ENCODE measurements at places on chromosomes 1 and 21.

GRCh38 chr1:43059640-43060574 is 101.2 kb upstream of the SLC2A1 start:
- no peak for DNase-seq

GRCh38 chr1:3427711-3428704 is 26.5 kb upstream of the ARHGEF16 start:
- no peak for DNase-seq

GRCh38 chr1:56473582-56474270 is 105.6 kb downstream of the PLPP3 start:
- DNase-seq = no peak

- DNase-seq = no peak
Observed at GRCh38 chr21:44865561-44866280, 7.8 kb downstream of the PTTG1IP start.

GRCh38 chr1:222256058-222256457 is 291.8 kb downstream of the HHIPL2 start:
- no peak for DNase-seq

GRCh38 chr21:21864321-21864840 is 866.2 kb downstream of the NCAM2 start:
- DNase-seq = no peak

DNA sequence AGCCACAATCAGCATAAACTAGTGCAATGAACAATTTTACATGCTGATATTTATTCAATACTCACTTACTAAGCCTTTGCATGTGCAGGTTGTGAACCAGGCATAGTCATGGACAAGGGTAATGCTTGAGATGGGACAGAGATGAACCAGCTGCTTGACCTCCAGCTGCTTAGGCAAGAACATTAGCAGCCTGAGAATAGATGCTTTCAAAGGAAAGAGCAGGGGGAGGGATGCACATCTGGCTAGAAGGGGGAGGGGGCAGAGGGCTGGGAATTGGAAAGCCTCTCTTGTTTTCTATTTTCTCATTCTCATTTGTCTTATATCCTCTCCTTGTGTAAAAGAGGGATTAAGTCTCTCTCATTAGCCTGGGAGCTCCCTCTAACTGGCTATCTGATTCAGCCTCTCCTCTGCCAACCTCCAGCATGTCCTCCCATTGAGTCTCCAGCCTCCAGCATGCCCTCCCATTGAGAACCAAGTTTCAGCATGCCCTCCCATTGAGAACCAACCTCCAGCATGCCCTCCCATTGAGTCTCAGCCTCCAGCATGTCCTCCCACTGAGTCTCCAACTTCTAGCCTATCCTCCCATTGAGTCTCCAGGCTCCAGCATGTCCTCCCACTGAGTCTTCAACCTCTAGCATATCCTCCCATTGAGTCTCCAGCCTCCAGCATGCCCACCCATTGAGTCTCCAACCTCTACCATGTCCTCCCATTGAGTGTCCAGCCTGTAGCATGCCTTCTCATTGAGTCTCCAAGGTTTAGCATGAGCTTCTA is 38.4 kb upstream of the TRABD2B start:
- no peak for DNase-seq

- DNase-seq = no peak
Observed at GRCh38 chr21:36207577-36208320, 51.1 kb downstream of the DOP1B start.

DNA sequence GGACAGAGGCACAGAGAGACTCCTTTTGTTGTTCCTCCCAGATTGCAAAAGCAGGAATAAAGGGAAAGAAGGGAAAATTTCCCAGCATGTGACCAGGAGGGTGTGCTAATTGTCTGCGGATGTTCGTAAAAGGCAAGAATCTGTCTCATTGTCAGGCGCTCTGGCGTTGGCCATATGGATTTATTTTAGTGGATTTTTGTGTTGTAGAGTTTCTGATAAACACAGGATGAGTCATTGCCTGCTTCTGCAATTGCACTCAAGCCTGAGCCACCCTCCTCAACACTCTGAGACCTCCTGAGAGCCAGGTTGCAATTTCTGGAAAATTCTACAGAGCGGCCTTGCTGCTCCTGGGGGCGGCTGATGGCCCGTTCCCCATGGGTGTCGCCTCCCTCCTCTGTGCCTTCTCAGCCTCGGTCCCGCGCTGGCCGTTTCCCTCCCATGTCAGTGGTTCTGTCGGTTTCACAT is 227.7 kb downstream of the KAZN start:
- no peak for DNase-seq

GRCh38 chr1:2556678-2557481 is 709 bp downstream of the TNFRSF14 start:
- DNase-seq = no peak

- DNase-seq = no peak
Observed at GRCh38 chr1:6001992-6002576, 9.9 kb upstream of the NPHP4 start.

- no peak for DNase-seq
Observed at GRCh38 chr1:41609166-41609883, 124.8 kb upstream of the EDN2 start.

- DNase-seq = no peak
Observed at GRCh38 chr1:19222979-19223824, 13.1 kb upstream of the UBR4 start.

DNA sequence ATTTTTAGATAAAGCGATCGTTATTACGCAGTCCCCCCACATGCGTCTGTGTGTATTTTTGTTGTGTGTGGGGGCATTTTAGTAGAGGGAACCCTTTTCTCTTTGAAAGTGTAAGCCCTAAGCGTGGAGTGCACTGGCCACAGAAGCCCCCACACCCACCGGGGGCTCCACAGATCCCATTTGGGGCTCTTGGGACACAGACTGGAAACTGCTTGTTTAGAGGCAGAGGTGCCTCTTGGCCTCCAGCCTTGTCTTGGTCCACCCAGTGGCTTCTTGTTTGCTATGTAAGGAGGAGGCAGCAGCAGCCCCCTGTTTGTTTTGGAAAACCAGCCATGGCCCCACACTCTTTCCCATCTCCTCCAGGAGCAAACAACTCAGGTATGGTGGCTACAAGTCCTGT is 42.8 kb downstream of the SLC37A1 start:
- no peak for DNase-seq

- DNase-seq = no peak
Observed at GRCh38 chr1:76473591-76473990, 393.7 kb upstream of the ST6GALNAC5 start.

DNA sequence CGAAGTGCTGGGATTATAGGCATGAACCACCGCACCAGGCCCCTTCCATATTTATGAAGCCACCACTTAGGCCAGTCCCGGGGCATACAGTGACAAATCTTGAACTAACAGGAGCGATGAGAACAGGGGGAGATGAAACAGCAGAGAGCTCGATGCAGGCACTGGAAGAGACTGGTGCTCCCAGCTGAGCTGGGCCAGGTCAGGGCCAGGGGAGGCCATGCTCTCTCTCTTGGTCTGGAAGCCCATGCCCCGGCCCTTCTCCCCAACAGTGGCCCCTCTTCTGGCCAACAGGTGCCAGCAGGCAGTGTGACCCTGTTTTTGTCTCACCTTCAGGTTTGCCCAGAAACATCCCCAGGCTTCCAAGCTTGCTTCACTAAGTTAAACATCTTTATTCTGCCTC is 269.9 kb upstream of the C1orf174 start:
- no peak for DNase-seq

DNA sequence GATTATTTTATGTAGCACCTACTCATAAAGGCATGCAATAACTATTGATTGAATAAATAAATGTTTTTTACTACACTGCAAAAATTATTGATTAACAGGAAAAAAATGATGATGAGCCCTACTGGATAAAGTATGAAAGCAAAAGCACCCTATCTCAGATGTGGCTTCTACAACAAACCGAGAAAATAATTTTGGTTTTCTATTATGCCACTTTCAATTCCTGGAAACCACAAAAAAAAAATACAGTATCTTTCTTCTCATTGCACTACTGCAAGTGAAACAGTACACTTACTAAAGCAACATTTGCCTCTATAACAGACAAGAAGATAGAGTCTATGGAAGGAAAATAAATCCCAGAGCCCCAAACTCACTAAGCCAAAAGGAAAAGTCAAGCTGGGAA is 1882.4 kb downstream of the NCAM2 start:
- DNase-seq = no peak

DNA sequence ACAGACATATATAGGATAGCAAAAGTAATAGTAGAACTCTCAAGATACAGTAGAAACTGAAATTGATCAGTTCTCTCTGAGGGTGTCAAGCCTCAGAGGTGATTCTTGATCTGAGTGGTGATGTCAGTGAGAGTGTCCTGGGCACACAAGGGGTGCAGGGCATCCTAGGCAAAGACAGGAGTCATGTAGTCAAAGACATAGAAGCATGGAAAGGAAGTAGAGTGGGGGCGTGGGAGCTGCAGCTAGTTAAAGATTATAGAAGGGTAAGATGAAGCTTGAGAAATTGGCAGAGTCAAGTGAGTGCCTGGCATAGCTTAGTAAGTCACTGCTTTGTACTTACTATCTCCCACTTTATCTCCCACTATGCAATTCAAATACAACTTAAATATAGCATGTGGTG is 22.8 kb downstream of the CDC7 start:
- DNase-seq = no peak

DNA sequence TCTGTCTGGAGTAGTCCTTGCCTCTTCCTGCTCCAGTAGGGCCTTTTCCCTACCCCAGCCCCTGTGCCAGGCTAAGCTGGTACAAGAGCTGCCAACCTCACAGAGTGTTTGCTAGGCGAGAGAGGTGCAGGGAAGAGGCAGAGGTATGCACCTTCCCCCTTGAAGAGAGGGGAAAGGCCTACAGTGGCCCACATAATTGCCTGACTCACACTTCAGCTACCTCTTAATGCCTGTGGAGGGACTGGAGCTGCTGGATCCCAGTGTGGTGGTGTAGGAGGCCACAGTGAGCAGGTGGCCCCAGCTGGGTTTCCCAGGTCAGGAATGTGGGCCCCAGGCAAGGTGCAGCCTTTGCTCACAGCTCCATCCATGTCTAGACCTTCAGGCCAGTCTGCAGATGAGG is 3.3 kb upstream of the CCDC28B start:
- no peak for DNase-seq

GRCh38 chr1:6982443-6982842 is 197.2 kb downstream of the CAMTA1 start:
- no peak for DNase-seq

DNA sequence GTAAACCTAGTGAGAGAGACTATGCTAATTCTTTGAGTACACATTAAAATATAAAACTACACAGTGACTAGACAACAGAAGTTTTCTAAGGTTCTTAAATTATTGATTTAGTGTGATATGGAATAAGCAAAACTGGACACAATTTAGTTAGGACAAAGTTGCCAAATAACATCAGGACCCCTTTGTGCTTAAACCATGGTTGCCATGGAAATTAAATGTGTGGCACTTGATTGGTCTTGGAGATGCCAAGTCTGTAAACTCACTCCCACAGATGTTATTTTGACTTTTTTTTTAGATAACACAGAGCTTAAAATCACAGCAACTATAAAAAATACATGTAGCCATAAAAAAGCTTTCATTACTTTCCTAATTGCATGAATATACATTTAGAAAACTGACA is 234.6 kb downstream of the BRINP3 start:
- no peak for DNase-seq

DNA sequence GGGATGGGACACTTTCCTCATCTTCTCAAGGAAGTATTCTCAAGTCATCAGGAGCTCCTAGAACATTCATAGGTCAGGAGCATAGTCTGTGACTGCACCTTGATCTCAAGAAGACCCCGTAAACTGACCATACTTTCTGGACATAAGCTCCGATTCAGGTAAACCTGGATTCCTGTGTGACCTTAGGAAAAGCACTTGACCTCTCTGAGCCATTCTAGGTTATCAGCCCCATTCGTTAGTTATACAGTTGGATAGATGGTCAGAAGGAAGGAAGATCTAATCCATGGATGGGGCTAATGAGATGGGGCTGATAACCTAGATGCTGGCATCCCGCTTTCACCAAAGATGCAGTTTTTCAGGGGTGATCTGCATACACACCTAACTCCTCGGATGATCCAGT is 114.3 kb downstream of the EPHB2 start:
- no peak for DNase-seq

DNA sequence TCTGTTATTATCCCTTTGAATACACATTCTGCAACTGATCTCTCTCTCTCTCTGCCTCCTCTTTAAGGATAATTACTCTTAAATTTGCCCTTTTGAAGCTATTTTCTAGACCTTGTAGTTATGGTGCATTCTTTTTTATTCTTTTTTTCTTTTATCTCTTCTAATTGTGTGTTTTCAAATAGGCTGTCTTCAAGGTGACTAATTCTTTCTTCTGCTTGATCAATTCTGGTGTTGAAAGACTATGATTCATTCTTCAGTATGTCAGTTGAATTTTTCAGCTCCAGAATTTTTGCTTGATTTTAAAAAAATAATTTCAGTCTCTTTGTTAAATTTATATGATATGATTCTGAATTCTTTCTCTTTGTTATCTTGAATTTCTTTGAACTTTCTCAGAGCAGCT is 95.6 kb upstream of the GPR52 start:
- no peak for DNase-seq

GRCh38 chr1:210647406-210648333 is 319.0 kb downstream of the HHAT start:
- DNase-seq = no peak

- peak; percentile 57 for DNase-seq
Observed at GRCh38 chr21:28516991-28517592, 475.6 kb downstream of the LTN1 start.

GRCh38 chr1:209622841-209623829 is 29.1 kb downstream of the LAMB3 start:
- DNase-seq = no peak

DNA sequence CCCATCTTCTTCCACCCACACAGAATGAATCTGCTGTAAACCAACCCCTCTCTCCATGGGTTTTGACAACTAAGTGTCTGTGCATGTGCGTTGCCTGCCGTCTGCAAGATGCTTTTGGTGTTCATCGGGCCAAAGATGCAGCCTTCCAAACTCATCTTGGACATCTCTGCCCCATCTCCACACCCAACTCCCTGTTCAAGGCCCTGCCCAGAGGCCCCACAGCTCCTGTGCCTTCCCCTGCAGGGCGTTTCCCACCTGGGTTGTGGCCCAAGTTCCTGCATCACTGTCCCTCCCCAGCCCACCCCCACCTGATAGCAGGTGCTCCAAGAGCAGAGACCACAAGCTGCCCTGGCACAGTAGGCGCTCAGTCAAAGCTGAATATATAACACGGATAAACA is 103.2 kb downstream of the BCAR3 start:
- DNase-seq = no peak

DNA sequence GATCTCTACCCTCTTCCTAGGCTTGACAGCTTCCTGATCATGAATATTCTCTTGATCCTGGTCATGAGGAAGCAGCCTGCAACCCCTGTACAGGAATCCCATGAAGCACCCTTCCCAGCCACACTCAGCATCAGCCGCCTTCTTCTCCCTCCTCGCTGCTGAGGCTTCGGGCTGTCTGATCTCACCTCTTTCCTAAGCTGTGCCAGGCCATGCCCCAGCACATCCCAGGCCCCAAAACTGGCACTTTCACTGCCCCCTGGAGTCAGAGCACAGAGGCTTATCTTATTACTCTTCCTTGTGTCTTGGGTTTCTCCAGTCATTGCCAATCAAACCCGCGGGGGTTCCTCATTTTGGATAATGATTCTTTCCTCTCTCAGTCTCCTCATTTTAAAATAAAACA is 259.5 kb downstream of the RGS7 start:
- DNase-seq = no peak

GRCh38 chr21:42129300-42130266 is 58.5 kb downstream of the UMODL1 start:
- DNase-seq = no peak
